ENCODE measurements at places on chromosomes 3 and 15. TPM values are rescaled to one million over a fixed set of nuclear protein-coding genes. Genes with fewer than 3 reads are reported as not detected.

GRCh38 chr3:148694116-148694515 is 3.6 kb upstream of the AGTR1 start:
- H3K4me3 ChIP-seq: no peak overlapping the region
- H3K4me1 ChIP-seq: peaks cover 13% of the 10 kb centered on the region

DNA sequence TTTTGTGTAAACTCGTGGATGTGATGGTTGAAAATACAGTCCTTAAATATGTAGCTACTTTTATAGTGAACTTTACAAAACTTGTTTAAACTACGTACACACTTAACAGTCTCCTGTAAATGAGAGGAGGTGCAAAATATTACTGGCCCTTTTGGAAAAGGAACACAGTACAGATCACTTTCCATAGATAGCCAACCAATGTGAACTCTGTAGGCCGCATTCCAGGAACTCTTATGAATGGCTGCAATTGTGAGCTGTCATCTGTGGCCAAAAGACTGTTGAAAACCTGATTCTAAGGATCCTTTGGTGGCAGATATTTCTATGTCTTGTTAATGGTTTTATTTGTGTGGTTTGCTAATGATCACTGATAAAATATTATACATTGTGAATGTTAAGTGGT is 6.2 kb downstream of the TSC22D2 start:
- H3K4me3 ChIP-seq: peak overlapping the region; percentile 52
- H3K36me3 ChIP-seq: peaks cover 1% of the 10 kb centered on the region
- no peak for DNase-seq
- peak overlapping the region; percentile 73 for H3K27ac ChIP-seq
- peaks cover 48% of the 10 kb centered on the region for H3K4me1 ChIP-seq

GRCh38 chr3:183252973-183253527 is at the start of gene B3GNT5:
Gene B3GNT5 (plus strand): TSS chr3:183253253. CDS start chr3:183269799, 16,546 bp downstream.
- H3K27me3 ChIP-seq: peaks cover 12% of the 10 kb centered on the region
- H3K4me1 ChIP-seq: peaks cover 16% of the 10 kb centered on the region

Gene KLHL6
- total RNA-seq: 0.12 TPM
